ENCODE measurements at places on chromosomes 5 and 9.
A peak's percentile ranks its signal among the peaks of the same experiment; 100 is the strongest.

GRCh38 chr9:68637020-68637419 lies 68.0 kb upstream of the PIP5K1B start:
- no peak for DNase-seq

GRCh38 chr9:89787595-89787994 lies 182.8 kb downstream of the GADD45G start:
- no peak for DNase-seq

- no peak for DNase-seq
These were observed 153.5 kb downstream of the ZNF608 start for GRCh38 chr5:124592891-124593290.

DNA sequence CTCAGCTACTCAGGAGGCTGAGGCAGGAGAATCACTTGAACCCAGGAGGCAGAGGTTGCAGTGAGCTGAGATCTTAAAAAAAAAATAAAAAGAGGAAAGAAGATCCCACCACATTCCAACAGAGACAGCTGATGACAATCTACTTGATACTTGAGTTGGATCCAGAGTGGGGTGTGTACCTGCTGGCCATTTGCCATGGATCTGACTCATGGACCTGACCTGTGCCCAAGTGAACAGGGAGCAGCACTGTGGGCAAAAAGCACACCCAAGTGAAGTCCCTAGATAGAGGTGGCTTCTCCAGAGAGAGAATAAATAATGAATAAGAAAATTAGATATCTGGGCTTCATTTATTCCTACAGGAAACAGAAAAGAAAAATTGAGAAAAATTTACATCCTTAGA lies 81.2 kb upstream of the MIER3 start:
- no peak for DNase-seq

GRCh38 chr9:126965541-126966428 lies 51.2 kb downstream of the RALGPS1 start:
- DNase-seq: peak; percentile 41

- peak; percentile 34 for DNase-seq
These were observed 173.8 kb upstream of the OTULINL start for GRCh38 chr5:14407746-14408175.

- DNase-seq: no peak
These were observed 209.8 kb downstream of the PJA2 start for GRCh38 chr5:109199799-109200620.

- no peak for DNase-seq
These were observed 29.1 kb upstream of the DUSP1 start for GRCh38 chr5:172800088-172800551.

GRCh38 chr5:122772446-122772845 lies 2.4 kb upstream of the SNX2 start:
- no peak for DNase-seq

Data from right hindlimb (tissue), 1 donor.